D341Med (cell line): ENCODE measurements at places on chromosomes 7 and 10.

- no peak for DNase-seq
Measured at GRCh38 chr7:109735881-109736280, 1166.2 kb downstream of the DNAJB9 start.

- no peak for DNase-seq
Measured at GRCh38 chr7:16944936-16945335, 63.2 kb upstream of the AGR3 start.

DNA sequence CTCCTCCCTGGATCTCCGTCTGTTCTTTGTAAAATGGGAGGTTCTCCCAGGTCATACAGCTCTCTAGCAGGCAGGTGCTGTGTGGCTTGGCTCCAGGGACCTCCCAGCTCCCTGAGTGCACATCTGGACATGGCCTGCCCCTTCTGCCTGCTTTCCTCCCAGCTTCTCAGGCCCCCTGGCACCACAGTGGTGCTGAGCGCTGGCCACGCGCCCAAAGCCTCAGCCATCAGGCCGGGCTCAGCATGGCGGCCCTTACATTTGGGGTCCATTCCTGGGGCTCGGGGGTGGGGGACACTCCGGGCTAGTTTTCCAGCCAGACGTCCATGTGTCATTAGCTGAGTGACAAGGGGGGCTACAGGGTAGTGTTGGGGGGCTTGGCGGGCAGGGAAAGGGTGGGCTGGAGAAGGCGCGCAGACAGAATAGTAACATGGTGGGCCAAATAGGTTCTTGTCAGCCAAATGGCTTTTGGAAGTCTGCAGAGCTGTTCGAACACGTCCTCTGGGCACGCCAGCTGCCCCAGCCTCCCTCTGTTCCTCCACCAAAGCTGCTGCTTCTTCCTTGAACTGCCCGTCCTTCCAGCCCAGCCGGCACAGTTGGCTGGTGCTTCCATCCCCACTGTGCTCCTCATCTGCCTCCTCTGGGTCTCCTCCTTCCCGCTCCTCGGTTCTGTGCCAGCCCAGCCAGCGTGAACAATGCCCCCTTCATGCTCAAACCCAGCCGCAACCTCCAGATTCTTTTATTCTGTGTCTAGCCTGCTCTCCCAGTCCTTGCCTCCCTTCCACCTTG, 65.9 kb downstream of the GOLGA7B start:
- no peak for DNase-seq

DNA sequence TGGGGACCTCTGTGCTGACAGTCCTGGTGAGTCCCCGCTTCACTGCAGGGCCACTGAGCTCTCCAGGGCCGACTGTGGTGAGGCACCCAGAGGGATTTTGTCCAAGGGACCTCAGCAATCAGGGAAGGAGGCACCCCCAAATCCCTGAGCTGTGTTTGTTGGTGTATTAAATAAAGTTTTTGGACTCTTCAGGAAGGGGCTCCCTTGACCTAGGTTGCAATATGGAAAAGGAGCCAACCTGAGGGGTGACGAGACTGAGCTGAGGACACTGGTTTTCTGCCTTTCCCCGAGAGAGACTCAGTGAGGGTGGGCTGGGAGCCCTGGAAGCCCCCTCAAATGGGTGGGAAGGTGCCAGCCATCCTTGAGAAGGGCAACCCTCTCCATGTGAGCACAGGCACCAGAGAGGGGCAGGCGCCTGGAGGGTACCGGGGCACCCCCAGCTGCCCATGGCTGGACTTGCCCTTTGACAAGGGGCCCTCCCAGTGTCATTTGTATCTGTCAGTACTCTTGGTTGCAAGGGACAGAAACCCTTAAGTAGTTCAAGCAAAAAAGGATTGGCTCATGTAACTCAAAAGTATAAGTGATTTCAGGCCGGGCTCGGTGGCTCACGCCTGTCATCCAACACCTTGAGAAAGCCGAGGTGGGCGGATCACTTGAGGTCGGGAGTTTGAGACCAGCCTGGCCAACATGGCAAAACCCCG, 72.8 kb downstream of the C10orf105 start:
- no peak for DNase-seq

DNA sequence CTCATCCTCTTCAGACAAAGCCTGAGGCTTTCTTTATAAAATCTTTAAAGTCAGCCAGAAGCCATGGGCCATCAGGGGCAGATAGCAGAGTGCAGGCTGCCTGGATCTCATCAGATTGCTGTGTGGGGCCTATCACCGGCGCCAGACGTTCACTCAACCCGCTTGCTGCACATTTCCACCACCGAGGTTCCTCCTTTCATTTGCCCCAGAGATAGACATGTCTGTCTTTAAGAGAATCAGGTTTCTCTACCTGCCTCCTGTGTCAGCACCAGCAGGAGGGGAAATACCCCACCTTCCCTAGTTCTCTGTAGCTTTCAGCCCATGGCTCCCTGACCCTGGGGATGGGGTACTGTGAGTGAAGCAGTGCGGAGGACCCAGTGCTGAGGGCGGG, 22.0 kb downstream of the SLC18A2 start:
- DNase-seq: no peak

GRCh38 chr10:17479015-17479615, 24.7 kb upstream of the ST8SIA6 start:
- DNase-seq: no peak

DNA sequence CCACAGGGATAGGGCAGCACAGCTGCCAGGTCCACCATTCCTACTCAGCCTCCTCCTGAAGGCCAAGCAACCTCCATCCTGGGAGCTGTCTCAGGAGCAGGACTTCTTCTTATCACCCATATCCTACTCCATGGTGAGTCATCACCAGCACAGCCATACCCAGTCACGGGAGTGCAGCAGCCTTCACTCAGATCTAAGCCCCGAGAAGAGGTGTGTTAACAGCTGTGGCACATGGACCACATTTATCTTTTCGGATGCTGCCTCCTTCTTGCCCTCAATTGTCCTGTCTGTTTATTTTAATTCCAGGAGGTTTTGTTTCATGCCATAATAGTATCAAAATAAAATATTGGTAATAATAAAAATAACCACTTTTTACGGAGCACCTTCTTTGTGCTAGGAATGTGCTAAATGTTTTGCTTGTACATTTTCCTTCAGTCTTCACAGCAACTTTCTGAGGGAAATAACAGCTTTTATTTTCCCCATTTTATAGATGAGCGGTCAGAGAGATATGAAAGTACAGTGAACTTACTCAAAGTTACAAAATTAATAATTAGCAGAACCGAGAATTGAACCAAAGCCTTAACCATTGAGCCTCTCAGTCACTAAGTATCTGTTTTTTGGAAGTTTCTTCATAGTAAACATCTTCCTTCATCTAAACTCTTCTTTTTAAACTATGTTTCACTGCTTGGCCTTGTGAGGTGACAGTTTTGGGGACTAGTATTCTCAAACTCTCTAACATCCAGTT, 2.5 kb upstream of the KEL start:
- DNase-seq: no peak

- DNase-seq: no peak
Measured at GRCh38 chr7:105742787-105743186, 133.6 kb downstream of the ATXN7L1 start.

DNA sequence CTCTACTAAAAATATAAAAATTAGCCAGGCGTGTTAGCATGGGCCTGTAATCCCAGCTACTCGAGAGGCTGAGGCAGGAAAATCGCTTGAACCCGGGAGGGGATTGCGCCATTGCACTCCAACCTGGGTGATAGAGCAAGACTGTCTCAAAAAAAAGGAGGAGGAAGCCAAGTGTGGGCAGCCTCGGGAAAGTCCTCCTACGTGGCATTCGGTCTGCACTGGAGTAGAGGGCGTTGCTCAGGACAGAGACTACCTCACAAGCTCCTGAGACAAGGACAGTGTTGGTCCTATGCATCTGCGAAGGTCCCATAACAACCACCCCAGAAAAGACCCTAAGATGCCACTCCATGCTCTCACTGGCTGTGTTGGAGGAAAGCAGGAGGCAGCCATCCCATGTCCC, 10.0 kb upstream of the SERPINE1 start:
- no peak for DNase-seq

GRCh38 chr7:138837627-138838026, 39.6 kb upstream of the ATP6V0A4 start:
- DNase-seq: no peak

GRCh38 chr7:99095698-99096097, 48.2 kb downstream of the SMURF1 start:
- DNase-seq: no peak

- DNase-seq: no peak
Measured at GRCh38 chr7:151012031-151012692, 12.1 kb downstream of the ATG9B start.

DNA sequence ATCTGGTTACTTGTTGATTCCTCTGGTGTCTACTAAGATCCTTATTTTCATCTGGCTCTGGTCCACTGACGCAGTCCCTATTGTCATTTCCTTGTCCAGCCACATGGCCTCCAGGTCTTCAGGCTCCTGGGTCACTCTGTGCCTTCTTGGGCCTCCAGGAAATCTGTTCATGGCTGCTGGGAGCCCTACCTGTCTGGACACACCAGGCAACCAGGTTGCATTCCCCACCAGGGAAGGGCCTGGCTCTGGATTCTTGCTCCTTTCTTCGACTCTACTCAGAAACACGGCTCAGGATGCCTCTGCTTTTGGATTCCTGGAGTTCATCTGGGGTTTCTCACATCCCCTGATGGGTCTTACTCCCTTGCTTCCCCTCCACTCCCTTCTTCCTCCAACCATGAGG, 8.0 kb upstream of the PPIF start:
- DNase-seq: no peak

DNA sequence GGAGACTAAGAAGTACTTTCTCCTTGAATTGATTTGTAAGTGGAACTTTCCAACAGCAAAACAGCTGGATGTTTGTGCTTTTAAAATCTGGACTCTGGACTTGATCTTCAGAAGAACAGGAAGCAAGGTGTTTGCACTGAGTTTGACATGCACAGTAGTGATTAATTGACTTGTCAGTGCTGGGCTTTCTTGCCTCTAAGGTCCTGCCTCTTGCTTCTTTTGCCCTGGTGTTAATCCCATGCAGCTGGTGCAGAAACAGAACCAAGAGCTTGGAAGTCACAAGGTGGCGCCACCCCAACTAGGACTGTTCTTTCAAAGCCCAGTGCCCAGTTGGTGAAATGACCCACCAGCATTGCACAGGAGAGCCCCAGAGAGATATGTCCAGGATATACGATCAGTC, 66.8 kb upstream of the SEPHS1 start:
- peak; percentile 59 for DNase-seq

- DNase-seq: no peak
Measured at GRCh38 chr7:24880886-24881285, 99.1 kb downstream of the OSBPL3 start.

GRCh38 chr10:17022896-17023295, 106.7 kb downstream of the CUBN start:
- DNase-seq: no peak

DNA sequence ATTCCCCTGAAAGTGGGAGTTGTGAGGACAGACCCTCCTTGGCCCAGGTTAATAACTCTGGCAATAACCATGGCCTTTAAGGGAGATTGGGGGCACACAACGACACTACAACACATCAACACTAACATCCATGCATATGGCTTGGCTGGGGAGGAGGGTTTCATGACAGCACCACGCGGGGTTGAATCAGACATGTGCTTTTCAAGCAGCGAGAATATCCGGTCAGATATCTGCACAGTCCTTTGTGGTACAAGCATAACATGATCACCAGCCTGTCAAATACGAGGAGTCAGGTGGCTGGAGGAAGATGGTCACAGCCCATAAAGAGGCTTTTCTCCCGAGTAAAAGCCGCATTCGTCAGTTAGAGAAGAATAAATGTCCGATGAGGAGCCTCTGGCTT, 13.1 kb upstream of the KLRG2 start:
- no peak for DNase-seq

GRCh38 chr10:49598986-49599385, 11.1 kb upstream of the SLC18A3 start:
- DNase-seq: no peak

- DNase-seq: no peak
Measured at GRCh38 chr7:23254051-23254681, 7.6 kb downstream of the GPNMB start.

- no peak for DNase-seq
Measured at GRCh38 chr7:94042381-94042780, 38.2 kb upstream of the BET1 start.

GRCh38 chr10:3960496-3960895, 175.5 kb upstream of the KLF6 start:
- no peak for DNase-seq

- DNase-seq: no peak
Measured at GRCh38 chr7:91127959-91128358, 136.3 kb upstream of the FZD1 start.

DNA sequence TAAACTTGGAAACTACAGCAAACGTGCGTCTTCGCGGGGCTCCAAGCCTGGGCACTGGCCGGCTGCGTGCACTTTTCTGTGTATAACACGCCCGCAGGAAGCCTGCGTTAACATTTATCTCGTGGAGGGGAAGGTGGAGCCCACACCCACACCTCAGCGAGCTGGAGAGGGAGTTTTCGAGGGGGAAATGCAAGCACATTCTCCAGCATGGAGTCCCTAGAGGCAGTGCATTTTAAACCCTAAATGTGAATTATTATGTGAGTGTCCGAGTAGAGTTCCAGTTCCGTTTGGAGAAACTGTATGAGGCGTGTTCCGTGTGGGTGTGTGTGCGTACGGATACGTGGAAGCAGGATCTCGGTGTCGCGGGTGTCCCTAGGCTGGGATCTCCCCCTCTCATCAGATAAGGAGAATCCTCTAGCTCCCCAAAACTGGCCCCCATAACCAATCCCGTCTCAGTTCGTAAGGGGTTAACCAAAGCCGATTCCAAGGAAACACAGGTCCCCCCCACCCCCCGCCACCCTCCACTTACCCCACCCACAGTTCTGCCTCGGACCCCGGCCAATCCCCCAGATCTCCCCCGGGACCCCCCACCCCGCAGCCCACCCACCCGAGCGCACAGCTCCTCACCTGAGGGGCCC, 403 bp downstream of the CDK6 start:
- no peak for DNase-seq

- DNase-seq: no peak
Measured at GRCh38 chr7:110534241-110534931, 556.5 kb upstream of the LRRN3 start.

DNA sequence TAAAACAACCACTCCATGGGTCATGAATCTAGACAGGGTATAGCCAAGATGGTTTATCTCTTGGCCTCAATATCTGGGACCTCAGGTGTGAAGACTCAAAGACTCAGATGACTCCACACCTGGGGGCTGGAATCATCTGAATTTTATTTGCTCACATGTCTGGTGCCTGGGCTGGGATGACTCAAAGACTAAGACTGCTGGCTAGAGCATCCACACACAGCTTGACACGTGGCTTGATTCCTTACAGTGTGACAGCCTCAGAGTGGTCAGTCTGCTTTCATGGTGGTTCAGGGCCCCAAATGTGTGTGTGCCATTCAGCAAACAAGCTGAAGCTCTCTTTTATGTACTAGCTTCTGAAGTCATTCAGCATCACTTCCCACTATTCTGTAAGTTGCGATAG, 333.7 kb downstream of the RNLS start:
- no peak for DNase-seq

- DNase-seq: no peak
Measured at GRCh38 chr10:110388687-110389052, 84.0 kb upstream of the SMNDC1 start.

- DNase-seq: peak; percentile 32
Measured at GRCh38 chr10:27482984-27483956, 20.8 kb upstream of the RAB18 start.

- DNase-seq: no peak
Measured at GRCh38 chr7:14666304-14666703, 236.2 kb downstream of the DGKB start.

GRCh38 chr7:68964060-68964459, 634.2 kb upstream of the AUTS2 start:
- no peak for DNase-seq
